ENCODE measurements at places on chromosomes 1 and 21.

- no peak overlapping the region for H3K4me3 ChIP-seq
- H3K27me3 ChIP-seq = no peaks in the 10 kb centered on the region
- no peaks in the 10 kb centered on the region for H3K36me3 ChIP-seq
- DNase-seq = no peak
- no peak overlapping the region for H3K27ac ChIP-seq
These were observed 881.5 kb downstream of the LTN1 start for GRCh38 chr21:28111151-28111619.

- no peak for DNase-seq
- no peaks in the 10 kb centered on the region for H3K27me3 ChIP-seq
- H3K4me3 ChIP-seq = no peak overlapping the region
- H3K4me1 ChIP-seq = no peaks in the 10 kb centered on the region
These were observed 124.5 kb downstream of the GLIS1 start for GRCh38 chr1:53614231-53615021.

- DNase-seq = no peak
- no peak overlapping the region for H3K27ac ChIP-seq
- no peaks in the 10 kb centered on the region for H3K27me3 ChIP-seq
- no peak overlapping the region for H3K4me3 ChIP-seq
- H3K4me1 ChIP-seq = no peaks in the 10 kb centered on the region
These were observed 64.8 kb upstream of the GNG4 start for GRCh38 chr1:235714205-235714897.

- no peak for DNase-seq
- no peaks in the 10 kb centered on the region for H3K36me3 ChIP-seq
- no peak overlapping the region for H3K4me3 ChIP-seq
- H3K27me3 ChIP-seq = peaks cover 14% of the 10 kb centered on the region
- no peak overlapping the region for H3K27ac ChIP-seq
These were observed 2.2 kb upstream of the CDC42BPA start for GRCh38 chr1:227320476-227320875.

- H3K4me1 ChIP-seq = no peaks in the 10 kb centered on the region
- H3K4me3 ChIP-seq = no peak overlapping the region
- no peaks in the 10 kb centered on the region for H3K27me3 ChIP-seq
- H3K27ac ChIP-seq = no peak overlapping the region
- H3K36me3 ChIP-seq = no peaks in the 10 kb centered on the region
These were observed 3.2 kb downstream of the ANXA9 start for GRCh38 chr1:150985179-150985825.
